ENCODE measurements at places on chromosomes 11 and 22. TPM values are rescaled to one million over a fixed set of nuclear protein-coding genes. Genes with fewer than 3 reads are reported as not detected.

DNA sequence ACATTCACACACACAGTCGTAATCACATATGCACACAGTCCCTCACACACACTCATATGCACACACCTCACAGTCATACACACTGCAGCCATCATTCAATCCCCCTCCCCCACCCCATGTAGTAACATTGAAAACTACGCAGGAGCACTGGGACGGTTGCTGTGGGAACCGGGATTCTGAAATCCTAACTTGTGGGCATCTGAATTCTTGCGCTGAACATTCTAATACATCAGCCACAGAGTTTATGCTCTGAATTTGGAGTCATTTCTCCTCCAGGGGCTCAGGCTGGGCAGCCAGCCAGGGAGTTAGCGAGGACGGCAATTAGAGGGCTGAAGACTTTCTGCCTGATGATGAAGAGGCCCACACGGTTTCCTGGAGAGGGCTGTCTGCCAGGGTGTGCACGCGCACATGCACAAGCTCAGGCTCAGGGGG lies 32.7 kb downstream of the CD6 start:
- no peaks in the 10 kb centered on the region for H3K36me3 ChIP-seq
- peaks cover 16% of the 10 kb centered on the region for H3K27me3 ChIP-seq
- no peak overlapping the region for H3K27ac ChIP-seq
- H3K4me3 ChIP-seq, result no peak overlapping the region
- DNase-seq, result no peak

DNA sequence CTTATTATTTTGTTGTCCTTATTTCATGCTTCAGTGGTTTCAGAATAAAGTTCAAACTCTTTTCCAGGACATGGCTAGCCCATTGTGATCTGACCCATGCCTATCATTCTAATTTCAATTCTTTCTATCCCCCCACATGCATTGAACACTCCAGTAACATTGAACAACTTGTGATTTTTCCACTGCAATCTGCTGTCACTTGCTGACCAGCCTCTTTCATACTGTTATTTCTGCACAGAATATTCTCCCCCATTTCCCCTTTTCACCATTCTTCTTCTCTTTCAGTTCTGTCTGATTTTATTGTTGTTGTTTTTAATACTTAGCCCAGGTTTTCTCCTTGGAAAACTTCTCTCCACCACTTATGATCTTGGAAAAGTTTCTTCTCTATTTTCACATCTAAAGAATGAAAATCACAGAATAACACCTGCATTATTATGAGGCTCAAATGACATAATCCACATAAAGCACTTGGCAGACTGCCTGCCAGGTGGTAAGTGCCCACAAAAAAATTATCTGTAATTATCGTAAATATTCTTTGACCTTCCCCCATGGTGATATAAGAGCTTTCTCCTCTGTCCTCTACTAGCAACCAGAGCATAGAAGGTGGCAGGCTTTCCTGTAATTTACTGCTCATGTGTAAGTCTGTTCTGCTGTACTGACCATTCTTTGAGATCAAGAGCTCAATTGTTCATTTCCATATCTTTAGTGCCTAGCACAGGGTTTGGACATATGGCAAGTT lies 51.9 kb upstream of the EED start:
- peak overlapping the region; percentile 56 for H3K27ac ChIP-seq
- H3K36me3 ChIP-seq, result no peaks in the 10 kb centered on the region

DNA sequence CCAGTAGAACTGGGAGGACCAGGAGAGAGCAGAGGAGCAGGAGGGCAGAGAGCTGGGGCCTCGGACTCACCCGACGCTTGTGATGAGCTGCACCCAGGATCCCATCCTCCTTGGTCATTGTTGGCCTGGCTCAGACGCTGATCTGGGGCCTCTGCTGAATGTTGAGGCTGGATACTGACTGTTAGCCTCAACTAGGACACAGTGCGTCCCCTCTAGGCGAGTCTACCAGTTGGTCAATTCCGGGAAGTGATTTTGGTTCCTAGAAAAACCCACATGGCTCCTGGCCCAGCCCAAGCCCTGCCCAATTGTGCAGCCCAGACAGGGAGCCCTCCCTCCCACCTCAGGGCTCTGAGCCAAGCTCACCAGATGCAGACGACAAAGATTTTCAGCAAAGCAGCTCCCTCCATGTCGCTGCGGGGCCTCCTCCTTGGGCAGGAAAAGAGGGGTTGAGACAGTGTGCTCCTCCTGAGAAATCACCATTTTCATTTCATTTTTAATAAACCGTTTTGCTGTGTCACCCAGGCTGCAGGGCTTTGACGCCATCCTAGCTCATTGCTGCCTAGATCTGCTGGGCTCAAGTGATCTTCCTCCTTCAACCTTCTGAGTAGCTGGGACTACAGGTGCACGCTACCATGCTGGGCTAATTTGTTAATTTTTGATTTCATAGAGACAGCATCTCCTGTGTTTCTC lies at the start of gene APOL4:
APOL4 (minus strand) TSS at position 180 of the 690 bp plus-strand sequence; CDS start at position 105, 75 bp downstream.
- H3K4me3 ChIP-seq, result peak within 1 kb of the TSS; percentile 28
- peak within 1 kb of the TSS; percentile 62 for H3K27ac ChIP-seq
- H3K27me3 ChIP-seq, result no peaks in the 10 kb centered on the region
- H3K4me1 ChIP-seq, result peaks cover 36% of the 10 kb centered on the region

DNA sequence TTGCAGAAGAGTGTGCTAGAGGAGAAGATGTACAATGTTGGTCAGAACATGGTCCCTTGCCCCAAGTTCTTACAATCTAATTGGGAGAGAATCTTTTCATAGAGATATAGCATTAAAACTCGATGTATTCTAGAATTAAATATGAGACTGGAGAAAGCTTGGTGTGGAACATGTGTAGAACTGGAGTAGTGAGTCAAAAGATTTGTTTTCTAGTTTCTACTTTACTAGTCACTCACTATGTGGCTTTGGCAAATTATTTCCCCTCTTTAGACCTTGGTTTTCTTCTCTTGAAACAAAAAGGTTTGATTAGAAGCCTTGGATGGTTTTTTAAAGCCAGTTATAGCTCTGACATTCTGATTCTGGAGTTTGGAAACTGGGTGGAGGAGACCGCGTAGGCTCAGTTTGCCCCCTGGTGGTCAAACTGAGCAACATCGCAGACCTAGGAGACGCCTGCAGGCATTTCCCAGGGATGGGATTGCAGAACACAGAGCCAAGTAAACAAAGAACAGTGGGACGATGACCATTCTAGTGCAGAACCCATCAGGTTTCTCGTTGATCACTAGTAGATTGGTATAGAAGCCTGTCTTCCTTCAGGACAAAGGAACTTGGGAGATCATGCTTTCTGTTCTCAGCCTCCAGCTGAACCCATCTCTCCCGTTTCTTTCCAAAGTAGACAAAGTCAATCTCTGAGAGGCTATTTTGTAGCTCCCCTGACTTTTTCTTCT lies 8.5 kb upstream of the CHRDL2 start:
- no peaks in the 10 kb centered on the region for H3K36me3 ChIP-seq
- H3K27ac ChIP-seq, result no peak overlapping the region
- H3K27me3 ChIP-seq, result peaks cover 1% of the 10 kb centered on the region
- no peak for DNase-seq
- no peak overlapping the region for H3K4me3 ChIP-seq

GRCh38 chr11:60740573-60740972 lies 16.1 kb downstream of the MS4A18 start:
- H3K27me3 ChIP-seq, result peaks cover 8% of the 10 kb centered on the region
- no peak for DNase-seq
- H3K4me1 ChIP-seq, result no peaks in the 10 kb centered on the region
- H3K4me3 ChIP-seq, result no peak overlapping the region

DNA sequence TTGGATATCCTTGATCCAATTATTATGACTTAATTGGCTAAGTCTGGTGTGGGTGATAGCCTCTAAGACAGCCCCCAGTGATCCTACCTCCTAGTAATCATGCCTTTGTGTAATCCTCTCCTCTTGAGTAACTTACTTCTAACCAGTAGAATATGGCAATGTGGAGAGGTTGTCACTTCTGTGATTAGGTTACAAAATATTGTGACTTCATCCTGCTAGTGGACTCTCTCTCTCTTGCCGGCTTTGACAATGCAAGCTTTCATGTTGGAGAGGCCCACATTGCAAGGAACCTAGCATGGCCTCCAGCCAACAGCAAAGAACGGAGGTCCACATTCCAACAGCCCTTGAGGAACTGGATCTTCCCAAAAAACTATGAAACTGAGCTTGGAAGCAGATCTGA lies 19.5 kb downstream of the YPEL4 start:
- DNase-seq, result no peak
- no peaks in the 10 kb centered on the region for H3K36me3 ChIP-seq
- H3K27ac ChIP-seq, result no peak overlapping the region
- no peaks in the 10 kb centered on the region for H3K4me1 ChIP-seq
- no peaks in the 10 kb centered on the region for H3K27me3 ChIP-seq

DNA sequence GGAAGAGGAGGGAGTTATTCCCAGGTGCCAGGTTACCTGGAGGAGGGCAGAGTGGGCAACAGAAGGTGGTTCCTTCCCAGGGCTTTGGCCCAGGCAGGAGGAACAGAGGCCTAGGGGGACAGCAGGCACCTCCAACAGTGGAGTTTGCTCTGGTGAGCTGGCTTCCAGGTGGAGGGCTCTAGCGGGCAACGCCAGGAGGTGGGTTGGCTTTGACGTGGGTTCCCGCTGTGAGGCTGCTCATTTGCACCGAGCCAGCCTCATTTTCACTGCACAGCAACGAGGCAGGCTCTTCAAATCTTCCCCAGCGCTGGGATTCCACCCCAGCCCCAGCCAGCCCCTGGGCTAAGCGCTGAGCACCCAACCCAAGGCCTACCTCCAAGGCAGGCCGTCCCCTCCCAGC lies 8.1 kb downstream of the IGSF9B start:
- H3K27me3 ChIP-seq, result peaks cover 38% of the 10 kb centered on the region
- DNase-seq, result no peak
- H3K4me3 ChIP-seq, result no peak overlapping the region
- peaks cover 61% of the 10 kb centered on the region for H3K4me1 ChIP-seq
- H3K36me3 ChIP-seq, result no peaks in the 10 kb centered on the region

DNA sequence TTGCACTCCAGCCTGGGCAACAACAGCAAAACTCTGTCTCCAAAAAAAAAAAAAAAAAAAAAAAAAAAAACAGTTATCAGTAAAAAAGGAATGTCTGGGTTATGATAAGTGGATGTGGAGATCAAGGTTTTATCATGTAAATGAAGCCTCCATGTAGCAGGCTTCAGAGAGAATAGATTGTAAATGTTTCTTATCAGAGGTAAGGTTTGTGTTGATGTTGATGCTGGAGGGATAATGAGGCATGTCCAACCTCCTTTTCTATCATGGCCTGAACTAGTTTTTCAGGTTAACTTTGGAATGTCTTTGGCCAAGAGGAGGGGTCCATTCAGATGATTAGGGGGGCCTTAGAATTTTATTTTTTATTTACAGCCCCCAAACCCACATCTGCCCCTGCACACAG lies 35.4 kb upstream of the TREH start:
- no peak for DNase-seq
- no peaks in the 10 kb centered on the region for H3K36me3 ChIP-seq
- no peaks in the 10 kb centered on the region for H3K4me1 ChIP-seq
- H3K27me3 ChIP-seq, result no peaks in the 10 kb centered on the region

GRCh38 chr22:42169055-42169469 lies 38.5 kb upstream of the CYP2D6 start:
- no peak for DNase-seq
- H3K4me3 ChIP-seq, result no peak overlapping the region
- peaks cover 29% of the 10 kb centered on the region for H3K4me1 ChIP-seq
- peaks cover 27% of the 10 kb centered on the region for H3K36me3 ChIP-seq
- H3K27me3 ChIP-seq, result no peaks in the 10 kb centered on the region
- no peak overlapping the region for H3K27ac ChIP-seq

- no peak overlapping the region for H3K4me3 ChIP-seq
- peaks cover 17% of the 10 kb centered on the region for H3K36me3 ChIP-seq
- H3K4me1 ChIP-seq, result no peaks in the 10 kb centered on the region
- DNase-seq, result peak; percentile 51
These were observed 414.3 kb downstream of the TBC1D22A start for GRCh38 chr22:47176573-47177333.

GRCh38 chr11:36469881-36470802 lies 39.9 kb downstream of the TRAF6 start:
- DNase-seq, result no peak
- H3K36me3 ChIP-seq, result no peaks in the 10 kb centered on the region
- peaks cover 20% of the 10 kb centered on the region for H3K4me1 ChIP-seq

DNA sequence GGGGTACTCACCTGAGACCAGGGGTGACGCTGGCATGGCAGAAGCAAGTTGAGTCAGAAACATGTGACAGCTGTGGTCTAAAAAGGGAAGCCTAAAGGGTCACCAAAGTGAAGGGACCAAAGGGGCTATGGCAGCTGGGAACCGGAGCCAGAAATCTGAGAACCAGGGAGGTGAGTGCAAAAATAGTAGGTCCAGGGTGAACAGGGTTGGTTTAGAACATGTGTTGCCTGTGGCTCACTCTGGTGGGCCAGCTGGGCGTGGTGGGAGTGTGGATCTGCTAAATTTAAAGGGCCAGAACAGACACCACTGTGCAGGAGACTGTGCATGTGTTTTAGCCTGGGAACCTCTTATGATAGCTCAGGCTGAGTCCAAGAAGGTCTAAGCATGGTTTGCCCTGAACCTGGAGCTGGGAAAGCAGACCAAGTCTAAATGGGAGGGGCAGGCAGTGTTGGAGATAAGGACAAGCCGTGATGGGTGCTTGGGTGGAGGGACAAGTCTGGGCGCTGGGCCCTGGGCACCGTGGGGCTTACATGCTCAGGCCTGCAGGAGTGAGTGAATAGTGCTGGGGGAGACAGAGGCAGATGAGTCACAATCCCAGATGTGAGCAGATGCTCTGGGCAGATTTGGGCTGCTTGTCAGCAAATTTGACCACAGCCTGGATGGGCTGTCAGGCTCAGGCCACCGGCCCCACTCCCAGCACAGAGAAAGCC lies 41.4 kb upstream of the ZBED5 start:
- H3K36me3 ChIP-seq, result no peaks in the 10 kb centered on the region
- no peaks in the 10 kb centered on the region for H3K27me3 ChIP-seq
- H3K27ac ChIP-seq, result peak overlapping the region; percentile 92
- H3K4me3 ChIP-seq, result peak overlapping the region; percentile 8

DNA sequence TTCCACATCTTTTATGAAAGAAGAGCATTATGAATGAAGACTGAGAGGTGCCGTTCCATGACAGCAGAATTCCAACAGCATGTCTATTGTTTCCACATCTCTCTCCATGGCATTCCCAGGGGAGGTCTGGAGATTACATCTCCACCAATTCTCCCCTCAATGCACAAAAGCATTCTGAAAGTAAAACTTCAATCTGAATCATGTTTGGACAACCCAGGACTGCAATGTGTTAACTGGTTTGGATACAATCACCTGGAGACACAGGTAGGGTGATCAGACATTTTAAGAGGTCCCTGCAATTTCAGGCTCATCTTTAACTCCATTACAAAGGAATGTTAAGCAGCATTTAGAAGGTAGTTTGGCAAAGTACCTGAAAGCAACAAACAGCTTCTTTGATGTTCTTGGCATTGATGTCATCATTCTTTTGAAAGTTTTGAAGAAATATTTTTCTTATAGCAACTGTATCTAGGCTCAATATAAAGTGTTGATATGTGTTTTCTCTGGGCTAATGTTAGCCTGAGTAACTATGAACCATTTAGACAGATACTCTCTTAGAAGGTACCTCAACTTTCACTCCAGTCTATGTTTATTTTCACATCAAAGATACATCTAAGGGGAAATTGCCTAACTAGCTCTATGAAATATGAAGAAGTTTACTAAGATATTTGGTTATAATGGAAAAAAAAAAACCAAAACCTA lies 181.4 kb upstream of the MTMR2 start:
- H3K27me3 ChIP-seq, result no peaks in the 10 kb centered on the region
- no peak overlapping the region for H3K4me3 ChIP-seq
- H3K4me1 ChIP-seq, result peaks cover 34% of the 10 kb centered on the region
- DNase-seq, result no peak
- H3K36me3 ChIP-seq, result no peaks in the 10 kb centered on the region
- H3K27ac ChIP-seq, result no peak overlapping the region

GRCh38 chr11:132122735-132123134 lies 752.3 kb downstream of the NTM start:
- H3K4me1 ChIP-seq, result peaks cover 18% of the 10 kb centered on the region
- no peaks in the 10 kb centered on the region for H3K27me3 ChIP-seq
- DNase-seq, result no peak
- H3K36me3 ChIP-seq, result no peaks in the 10 kb centered on the region

The OR5A1 gene
- not detected for total RNA-seq

The BANF1 gene
- 40.9 TPM for total RNA-seq

The HEPN1 gene
- total RNA-seq, result not detected

The LSP1 gene
- total RNA-seq, result 119 TPM

The TMEM45B gene
- total RNA-seq, result 32.7 TPM

The TBX10 gene
- total RNA-seq, result not detected
